ENCODE measurements at places on chromosomes 6 and 20. TPM values are rescaled to one million over a fixed set of nuclear protein-coding genes. Genes with fewer than 3 reads are reported as not detected.

Gene SYCP2
- total RNA-seq, result 0.60 TPM

Gene ZC2HC1B
- total RNA-seq, result not detected

Gene TNFAIP3
- 25.7 TPM for total RNA-seq

Gene STMND1
- not detected for total RNA-seq

Gene PRSS35
- 0.14 TPM for total RNA-seq

Gene VWA7
- 1.3 TPM for total RNA-seq

Gene GJA1
- 62.2 TPM for total RNA-seq

Gene RNF39
- total RNA-seq, result 0.05 TPM

All from A549 treated with AZD2906 at 1 μM for 4 hours (cell line).